ENCODE measurements at places on chromosomes 5 and 9.

GRCh38 chr5:107422494-107422893, 248.2 kb downstream of the EFNA5 start:
- no peak for DNase-seq

- no peak for DNase-seq
These were observed 2091.2 kb upstream of the ACO1 start for GRCh38 chr9:30293231-30293630.

DNA sequence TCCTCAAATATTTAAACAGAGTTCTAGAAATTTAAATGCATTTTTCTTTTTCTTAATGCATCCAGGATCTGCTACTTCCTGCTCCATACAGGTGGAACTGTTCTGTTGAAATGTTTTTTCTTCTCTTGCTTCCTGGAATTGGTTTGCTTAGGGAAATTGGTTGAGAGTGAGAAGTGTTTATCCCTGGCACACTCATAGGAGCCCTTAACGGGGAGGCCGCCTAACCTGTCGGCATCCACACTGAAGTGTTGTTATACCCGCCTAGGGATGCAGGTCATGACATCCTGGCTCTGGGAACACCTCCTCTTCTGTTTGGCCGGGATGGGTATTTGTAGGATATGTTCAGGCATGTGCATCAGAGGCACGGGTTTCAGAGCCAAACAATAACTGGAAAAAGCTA, 239.7 kb downstream of the GADD45G start:
- no peak for DNase-seq

DNA sequence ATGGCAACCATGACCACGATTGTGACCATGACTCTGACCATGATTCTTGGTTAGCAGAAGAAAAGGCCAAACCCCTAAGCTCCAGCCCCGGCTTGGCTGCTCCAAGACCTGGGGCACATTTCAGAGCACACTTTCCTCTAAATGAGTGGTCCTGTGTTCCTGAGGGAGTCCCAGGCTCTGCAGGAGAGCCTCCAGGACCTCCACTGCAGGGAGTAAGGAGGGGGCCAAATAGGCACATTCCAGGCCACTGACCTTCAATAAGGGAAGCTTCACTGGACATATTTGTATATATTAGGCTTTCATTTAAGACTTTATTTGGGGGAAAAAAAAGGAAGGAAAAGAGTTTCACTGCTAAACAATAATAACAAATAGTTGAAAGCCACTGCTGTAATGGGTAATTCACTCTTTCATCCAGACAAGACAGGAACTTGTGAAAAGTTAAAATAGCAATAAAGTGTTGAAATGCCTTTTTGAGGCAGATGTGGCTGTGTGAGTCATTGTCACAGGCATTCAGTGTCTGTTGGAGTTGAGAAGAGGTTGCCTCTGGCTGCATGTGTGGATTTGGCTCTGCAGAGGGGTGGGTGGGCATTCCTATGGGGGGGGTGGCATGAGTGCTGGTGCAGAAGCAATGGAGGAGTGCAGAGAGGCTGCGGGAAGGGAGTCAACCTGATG, 63.9 kb upstream of the TGFBR1 start:
- DNase-seq, result no peak

GRCh38 chr5:122237906-122238305, 74.1 kb upstream of the SNCAIP start:
- DNase-seq, result no peak

DNA sequence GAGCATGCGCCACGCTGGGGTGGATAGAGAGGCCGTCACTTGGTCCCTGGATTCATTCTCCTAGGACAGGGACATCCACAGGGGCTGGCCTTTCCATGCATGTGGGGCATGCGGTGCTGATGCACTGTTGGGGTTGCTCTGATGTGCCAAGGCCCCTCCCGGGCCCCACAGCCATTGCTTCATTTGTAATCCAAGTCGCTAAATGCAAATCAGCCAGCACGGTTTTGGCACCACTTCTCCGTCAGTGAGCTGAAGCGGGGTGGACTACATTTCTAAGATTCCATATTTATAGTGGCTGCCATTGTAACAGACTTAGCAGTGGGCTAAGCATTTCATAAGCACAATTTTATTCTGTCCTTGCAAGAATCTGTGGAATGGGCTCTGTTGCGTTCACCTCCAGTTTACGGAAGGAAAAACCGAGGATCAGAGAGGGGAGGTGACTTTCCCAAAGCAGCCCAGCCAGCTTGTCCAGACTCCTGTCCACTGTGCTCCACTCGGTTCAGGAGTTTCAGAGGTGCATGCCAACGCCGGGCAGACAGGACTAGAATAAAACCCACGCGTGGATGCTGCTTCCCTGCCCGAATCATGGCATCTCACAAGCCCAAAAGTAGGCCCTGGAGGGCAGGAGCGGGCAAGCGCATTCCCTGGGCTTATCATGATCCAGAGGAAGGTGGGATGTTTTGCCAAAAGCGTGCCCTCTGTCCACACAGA, 102.6 kb upstream of the COL5A1 start:
- peak; percentile 82 for DNase-seq

DNA sequence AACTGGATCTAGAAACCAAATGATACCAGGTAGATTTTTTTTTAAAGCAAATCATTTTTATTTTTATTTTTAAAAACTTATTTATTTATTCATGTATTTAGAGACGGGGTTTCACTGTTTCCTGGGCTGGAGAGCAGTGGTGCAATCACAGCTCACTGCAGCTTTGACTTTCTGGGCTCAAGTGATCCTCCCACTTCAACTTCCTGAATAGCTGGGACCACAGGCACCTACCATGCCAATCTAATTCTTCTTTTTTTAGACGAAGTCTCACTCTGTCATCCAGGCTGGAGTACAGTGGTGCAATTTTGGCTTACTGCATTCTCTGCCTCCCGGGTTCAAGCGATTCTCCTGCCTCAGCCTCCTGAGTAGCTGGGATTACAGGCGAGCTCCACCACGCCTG, 41.3 kb upstream of the CDK20 start:
- DNase-seq, result no peak

DNA sequence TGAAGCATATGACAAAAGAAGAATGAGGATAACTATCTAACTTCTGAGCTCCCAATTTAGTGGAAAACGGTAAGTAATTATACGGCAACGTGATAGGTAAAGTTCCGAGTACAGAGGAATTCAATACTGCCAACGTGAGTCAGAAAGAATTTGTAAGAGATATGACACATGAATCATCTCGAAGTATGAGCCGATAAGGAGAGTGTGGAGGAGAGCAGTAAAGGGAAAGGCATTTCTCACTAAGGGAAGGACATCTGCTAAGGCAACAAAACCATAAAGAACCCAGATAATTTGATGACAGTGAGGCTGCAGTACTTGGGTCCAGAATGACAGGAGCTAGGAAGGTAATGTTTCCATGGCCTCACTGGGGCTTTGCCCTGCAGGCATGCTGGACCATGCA, 11.0 kb downstream of the MPDZ start:
- DNase-seq, result no peak

Data from left hindlimb (tissue), 1 donor.